ENCODE measurements at places on chromosomes 2 and 18.

DNA sequence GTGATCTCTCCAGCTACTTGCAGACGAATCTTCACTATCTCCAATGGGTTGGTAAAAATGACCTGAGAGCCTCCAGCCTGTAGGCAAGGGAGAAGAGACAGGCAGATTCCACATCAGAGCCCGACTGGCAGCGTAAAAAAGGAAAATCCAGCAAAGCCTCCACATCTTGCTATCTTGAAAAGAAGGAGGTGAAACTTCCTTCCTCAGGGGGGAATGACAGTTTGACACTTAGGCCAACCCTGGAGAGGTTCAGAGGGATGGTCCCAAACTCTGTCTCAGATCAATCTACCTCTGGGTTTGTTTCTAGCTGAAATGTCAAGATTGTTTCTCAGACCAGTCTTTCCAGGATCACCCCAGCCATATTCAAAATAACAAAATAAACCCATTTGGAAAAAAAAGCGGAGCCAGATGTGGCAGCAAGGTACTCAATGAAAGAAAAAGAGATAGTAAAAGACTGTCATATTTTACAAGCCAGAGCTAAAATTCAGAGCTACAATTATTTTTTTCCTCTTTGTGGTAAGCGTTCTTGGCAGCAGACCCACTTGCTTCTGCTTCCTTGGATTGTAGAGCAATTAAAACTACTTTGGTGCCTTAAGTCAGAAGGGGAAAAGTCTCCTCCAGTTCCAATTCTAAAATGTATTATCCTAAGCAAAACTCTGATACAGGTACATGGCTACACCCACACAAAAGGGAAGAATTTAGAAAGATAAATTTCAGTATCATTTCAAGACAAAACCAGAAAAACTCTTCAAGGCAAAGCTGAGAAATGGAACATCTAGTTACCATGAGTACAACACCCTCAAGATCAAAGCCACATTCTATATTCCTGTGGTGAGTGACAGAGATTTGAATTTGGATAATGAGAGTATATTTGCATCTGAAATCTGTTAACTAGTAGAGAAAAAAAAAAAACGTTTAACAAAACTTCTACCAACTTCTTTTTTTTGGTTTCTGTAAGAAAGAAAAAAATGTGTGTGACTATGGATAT lies 100.1 kb downstream of the SLC25A12 start:
- no peak for DNase-seq

DNA sequence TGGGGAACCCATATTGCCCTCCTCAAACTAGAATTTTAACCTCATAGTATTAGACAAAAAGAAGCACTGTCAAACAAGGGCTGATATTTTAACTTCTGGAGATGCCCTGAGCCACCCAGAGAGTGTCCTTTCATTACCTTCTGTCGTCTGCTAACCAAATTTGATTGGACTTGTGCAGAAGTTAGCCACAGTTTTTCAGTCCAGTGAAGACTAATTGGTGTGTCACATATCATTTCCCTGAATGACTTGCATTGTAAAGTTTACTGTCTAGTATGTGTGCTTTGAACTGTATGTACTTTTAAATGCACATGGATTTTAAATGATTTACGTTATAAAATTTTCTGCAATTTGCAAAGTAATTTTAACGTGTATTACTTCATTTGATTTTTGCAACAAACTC lies 646.5 kb downstream of the SATB2 start:
- no peak for DNase-seq

DNA sequence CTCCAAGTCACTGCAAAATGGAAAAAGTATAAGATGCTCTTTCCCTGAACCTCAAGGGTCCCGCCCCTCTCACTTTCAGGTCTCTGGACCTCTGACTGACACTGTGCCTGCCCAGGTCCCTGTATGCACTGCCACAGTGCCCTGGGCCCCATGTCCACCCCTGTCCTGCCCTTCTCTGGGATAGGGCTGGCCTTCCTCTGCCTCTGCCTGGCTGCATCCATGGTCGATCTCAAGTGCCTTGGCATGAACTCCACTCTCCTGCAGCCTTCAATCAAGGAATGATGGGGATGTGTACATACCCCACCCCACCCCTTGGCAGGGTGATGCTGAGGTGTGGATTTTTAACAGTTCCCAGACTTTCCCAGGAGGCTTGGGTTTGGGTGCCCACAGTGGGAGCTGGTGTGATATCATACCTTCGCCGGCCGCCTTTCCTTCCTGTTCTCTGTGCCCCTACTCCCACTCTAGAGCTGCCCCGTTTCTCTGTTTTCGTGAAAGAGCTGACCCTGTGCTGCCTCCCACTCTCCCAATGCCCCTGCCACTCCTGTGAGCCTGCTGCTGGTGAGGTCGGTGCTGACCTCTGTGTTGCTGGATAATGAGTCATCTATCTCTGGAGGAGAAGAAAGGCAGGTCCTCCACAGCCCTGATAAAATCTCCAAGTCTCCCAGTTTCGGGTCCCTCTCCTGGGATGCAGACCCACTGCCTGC lies 18.9 kb downstream of the PTPN18 start:
- no peak for DNase-seq

GRCh38 chr2:158463496-158464095 lies 6.8 kb downstream of the PKP4 start:
- DNase-seq = no peak

GRCh38 chr2:1659951-1660565 lies 84.3 kb downstream of the PXDN start:
- DNase-seq = no peak

- DNase-seq = no peak
These were observed 85.9 kb downstream of the MTCL1 start for GRCh38 chr18:8791171-8791651.

DNA sequence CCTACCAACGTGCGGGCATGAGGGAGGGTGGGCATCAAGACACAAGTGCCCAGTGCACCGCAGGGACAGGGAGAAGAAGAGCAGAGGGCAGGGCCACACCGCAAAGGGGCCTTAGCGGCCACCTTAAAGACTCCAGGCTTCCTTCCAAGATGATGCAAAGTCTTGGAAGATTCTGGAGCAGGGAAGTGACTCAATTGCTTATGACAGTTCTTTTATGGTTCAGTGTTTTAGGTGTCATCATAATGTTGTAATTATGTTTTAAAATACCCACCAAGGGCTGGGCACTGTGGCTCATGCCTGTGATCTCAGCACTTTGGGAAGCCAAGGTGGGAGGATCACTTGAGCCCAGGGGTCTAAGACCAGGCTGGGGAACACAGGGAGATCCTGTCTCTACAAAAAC lies 44.5 kb upstream of the SEMA4C start:
- no peak for DNase-seq

GRCh38 chr2:234596696-234597575 lies 100.1 kb upstream of the ARL4C start:
- DNase-seq = no peak

DNA sequence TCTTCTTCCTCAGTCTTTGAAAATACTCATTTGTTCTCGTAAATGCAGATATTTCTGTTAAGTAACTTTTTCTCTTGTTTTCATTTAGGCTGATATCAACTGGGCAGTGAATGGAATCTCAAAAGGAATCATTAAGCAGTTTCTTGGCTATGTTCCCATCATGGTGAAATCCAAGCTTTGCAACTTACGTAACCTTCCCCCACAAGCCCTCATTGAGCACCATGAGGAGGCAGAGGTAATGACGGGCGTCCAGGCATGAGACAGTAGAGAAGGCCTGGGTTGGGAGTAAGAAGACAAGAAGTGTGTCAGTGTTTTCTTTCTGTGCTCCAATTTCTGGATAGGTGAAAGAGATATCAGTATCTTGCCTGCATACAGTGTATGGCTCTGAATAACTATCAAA lies 5.1 kb downstream of the POLR1B start:
- DNase-seq = no peak

DNA sequence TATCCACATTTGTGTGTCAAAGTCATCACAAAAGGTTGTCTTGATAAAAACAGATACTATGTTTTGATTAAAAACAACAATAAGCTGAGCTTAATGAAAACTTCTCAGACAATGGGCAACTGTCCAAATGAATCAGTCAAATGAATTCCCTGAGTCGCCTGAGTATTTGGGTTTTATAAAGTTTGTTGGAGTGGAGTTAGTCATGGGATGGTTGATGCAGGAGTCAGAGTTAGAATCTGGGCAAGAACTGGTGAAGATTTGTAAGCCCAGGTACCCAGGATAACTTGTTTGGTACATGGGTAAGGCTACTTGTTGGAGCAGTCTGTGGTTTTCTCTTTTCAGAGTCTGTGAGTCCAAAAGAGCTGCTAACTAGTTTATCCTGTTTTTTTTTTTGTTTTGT lies 34.4 kb upstream of the RAPGEF4 start:
- no peak for DNase-seq

- DNase-seq = no peak
These were observed 4.8 kb downstream of the EPHA4 start for GRCh38 chr2:221567231-221567760.

- DNase-seq = no peak
These were observed 4.7 kb upstream of the MYCN start for GRCh38 chr2:15935675-15936074.

DNA sequence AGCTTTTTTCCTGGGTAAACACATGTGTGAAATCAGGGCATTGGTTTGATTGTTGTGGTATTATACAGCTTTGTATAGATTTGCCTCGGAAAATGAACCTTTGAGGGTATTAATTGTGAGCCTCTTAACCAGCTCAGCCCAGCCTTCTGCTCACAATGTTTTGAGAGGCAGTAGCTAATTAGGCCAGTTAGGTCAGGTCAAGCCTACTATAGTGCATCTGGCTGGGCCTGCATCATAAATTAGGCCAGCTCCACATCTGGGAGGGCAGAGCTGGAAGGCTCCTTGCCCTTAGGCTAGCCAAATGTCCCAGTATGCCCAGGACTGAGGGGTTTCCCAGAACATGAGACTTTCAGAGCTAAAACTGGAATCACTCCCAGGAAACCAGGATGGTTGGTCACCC lies 43.0 kb downstream of the LRATD1 start:
- no peak for DNase-seq

DNA sequence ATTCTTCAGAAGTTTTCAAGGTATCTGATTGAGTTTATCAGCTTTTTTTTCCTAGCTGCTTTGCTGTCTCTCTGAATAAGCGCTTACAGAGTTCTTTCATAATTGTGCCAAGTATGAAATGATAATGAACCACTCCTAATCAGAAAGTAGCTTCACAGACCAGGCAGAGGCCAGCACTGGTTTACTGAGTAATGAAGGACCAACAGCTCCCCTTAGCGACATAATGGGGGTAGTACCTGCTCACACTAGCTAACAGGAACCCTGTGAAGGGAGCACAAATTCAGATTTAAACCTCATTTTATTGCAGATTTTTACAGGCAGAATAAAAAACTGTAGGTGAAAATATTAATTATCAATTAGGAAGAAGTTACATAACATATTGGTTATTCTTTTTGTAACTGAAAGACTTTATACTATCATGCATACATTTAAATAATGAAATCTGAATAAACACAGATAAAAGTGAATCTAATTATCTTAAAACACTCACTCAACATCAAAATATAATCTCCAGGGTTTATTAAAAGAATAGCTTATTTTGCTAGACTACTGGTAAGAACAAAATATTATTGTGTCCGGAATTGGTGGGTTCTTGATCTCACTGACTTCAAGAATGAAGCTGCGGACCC lies 53.7 kb upstream of the LRRC30 start:
- DNase-seq = peak; percentile 58

All from NAMALWA (cell line).